ENCODE measurements at places on chromosomes 13 and 19.

DNA sequence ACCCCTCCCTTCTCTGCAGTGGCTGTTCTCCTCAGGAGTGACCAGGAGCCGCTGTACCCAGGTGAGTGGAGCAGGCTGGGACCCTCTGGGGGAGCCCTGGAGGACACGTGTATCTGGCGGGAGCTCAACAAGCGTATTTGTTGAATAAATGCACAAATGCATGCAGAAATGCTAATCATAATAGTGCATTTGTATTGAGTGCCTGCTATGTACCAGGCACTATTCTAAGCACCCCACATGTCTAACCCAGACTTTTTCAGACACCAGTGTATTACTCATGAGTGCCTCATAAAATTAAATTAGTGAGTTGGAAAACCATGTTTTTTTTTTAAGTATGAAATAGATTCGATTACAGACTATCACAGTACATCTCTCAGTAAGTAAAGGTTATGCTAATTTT lies 7.9 kb downstream of the HPN start:
- DNase-seq = no peak

DNA sequence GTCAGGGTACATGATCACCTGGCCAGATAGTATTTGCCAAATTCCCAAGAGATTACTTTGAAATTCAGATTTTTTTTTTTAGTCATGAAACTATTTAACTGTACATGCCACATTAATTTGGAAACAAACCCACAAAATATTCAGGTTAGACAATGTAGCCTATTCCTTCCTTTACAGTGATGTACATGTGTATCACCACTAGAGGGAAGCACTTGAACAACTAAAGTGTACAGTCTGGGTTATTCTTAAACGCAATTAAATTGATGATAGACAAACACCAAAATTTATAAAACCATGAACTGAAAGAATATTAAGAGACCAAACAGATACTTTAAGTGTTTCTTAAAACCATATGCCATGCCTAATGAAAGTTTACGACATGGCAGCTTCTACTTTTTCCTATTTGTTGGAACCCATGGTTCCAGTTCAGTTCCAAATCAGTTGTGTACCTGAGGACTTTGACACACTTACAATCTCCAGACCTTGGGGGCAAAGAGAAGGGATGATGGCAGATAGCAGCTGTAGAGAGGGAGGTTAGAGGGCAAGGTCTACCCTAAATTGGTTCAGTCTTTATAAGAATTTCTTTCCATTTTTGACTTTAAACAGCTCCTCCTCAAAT lies 52.8 kb downstream of the TNFSF13B start:
- DNase-seq = peak; percentile 63

GRCh38 chr13:28505543-28506135 lies 10.7 kb upstream of the FLT1 start:
- no peak for DNase-seq

- no peak for DNase-seq
Measured at GRCh38 chr13:79482281-79482970, 1.5 kb downstream of the NDFIP2 start.

DNA sequence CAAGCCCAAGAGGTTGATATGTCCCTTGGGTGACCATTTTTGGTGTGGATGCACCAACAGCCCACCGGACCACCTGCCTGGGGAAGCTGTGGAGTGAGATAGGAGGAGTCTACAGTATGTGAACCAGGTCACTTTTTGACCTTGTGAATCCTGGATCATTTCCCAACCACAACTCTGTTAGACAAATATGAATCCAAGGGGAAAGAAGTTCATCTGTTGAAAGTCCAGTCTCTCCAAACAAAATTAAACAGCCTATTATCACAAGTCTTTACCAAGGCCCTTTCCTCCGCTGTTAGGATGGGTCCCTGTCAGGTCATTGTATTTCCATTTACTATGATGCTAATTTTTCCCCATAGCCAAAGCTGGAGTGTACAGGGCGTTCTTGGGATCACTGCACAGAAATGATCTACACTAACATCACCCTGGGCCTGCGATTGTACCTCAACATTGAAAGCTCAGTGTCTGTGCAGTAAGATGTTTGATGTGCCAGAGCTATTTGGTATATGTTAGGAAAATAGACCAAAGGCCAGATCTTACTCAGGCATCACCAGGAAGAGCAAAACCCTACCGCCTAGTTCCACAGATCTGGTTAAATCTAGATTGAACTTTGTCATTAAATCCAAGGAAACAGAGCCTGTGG lies 117.1 kb downstream of the STARD13 start:
- no peak for DNase-seq

- no peak for DNase-seq
Measured at GRCh38 chr19:18989316-18989715, 44.0 kb downstream of the SUGP2 start.

DNA sequence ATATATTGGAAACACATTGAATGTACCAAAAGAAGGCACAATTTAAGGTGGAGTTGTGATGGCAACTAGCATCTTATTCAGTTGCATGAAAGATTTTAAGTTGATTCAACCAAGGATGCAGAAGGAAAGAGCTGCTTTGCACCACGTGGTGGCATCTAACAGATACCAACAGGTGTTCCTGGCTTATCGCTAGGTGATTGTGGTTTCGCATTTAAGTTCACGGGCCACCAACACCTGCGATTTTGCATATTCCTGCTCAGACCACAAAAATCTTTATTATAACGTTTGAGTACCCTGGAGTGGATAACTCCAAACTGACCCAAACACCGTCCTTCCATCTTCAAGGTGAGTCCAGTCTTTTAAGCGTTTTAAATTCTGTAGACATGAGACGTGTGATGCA lies 45.3 kb downstream of the RGCC start:
- peak; percentile 40 for DNase-seq

DNA sequence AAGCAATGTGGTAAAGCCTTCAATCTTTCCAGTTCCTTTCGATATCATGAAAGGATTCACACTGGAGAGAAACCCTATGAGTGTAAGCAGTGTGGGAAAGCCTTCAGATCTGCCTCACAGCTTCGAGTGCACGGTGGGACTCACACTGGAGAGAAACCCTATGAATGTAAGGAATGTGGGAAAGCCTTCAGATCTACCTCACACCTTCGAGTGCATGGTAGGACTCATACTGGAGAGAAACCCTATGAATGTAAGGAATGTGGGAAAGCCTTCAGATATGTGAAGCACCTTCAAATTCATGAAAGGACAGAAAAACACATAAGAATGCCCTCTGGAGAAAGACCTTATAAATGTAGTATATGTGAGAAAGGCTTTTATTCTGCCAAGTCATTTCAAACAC lies 15.6 kb upstream of the ZNF763 start:
- no peak for DNase-seq

DNA sequence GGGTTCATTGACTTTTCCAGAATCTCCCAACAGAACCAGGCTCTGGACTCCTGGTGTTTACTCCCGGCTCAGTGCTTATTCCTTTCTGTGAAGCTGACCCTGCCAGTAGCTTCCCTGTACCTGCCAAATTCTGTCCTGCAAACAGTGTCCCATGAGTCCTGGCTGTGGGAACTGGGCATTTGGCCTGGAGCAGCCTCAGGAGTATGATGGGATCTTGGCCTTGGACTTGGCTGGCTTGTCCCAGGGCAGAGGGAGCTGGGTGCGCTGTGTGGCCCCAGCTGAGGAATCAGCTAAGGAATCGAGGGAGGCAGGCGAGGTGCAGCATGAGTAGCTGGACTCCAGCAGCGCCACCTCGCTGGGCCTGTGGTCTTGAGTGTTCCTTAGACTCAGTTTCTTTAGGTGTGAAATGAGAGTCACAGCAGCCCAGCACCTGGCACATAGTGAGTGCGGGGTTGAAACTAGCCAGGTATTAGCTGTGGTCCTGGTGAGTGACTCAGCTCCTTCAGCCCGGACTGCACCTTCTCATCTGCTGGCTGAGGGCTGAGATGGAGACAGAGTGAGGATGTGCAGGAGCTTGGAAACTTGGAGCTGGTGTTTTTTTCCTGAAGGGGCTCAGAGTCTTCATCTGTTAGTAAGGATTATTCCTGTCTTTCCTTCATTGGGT lies 10.4 kb downstream of the CLASRP start:
- DNase-seq = no peak

DNA sequence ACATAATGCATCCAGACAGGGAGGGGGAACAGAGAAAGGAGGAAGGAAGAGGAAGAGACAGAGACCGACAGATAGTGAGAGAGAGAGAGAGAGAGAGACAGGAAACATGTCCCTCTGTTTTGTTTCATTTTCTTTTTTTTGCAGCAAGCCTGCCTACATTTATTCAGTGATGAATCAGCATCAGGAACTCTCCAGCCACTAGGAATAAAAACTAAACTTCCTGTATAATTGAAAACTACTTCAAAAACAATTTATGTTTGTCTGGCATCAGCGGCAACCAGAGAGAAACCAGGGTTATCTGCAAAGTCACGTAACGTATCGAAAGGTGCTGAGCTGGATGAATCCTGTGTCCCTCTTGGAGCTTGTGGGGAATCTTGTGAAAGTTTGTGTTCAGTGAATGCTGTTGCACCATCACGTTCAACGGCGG lies 148.6 kb upstream of the SOX21 start:
- no peak for DNase-seq

GRCh38 chr19:17304386-17305215 lies 1.1 kb upstream of the MRPL34 start:
- no peak for DNase-seq

- DNase-seq = no peak
Measured at GRCh38 chr19:8338835-8339234, 4.2 kb downstream of the KANK3 start.

- DNase-seq = peak; percentile 49
Measured at GRCh38 chr19:29704562-29705558, 10.2 kb downstream of the C19orf12 start.

DNA sequence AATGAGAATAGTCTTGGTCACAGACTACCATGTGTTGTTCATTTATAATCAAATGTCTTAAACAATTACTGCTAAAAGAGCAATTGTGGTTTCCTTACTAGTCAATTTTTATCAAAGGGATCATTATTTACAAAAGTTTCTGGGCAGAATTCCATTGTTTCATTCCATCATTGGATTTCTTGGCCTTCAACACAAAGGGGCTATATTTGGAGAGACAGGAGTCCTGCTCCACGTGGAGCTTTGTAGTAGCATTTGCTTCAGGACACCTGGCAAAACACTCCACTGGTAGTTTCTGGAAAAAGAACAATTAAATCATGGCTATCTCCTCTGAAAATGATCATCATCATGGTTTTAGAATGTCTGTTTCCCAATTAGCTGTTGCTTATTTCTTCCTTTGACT lies 22.3 kb upstream of the STARD13 start:
- DNase-seq = no peak

- DNase-seq = no peak
Measured at GRCh38 chr19:45825917-45826893, 11.1 kb upstream of the RSPH6A start.

- DNase-seq = no peak
Measured at GRCh38 chr13:98687319-98687718, 65.2 kb downstream of the SLC15A1 start.

- no peak for DNase-seq
Measured at GRCh38 chr13:60790620-60791019, 393.6 kb downstream of the TDRD3 start.

DNA sequence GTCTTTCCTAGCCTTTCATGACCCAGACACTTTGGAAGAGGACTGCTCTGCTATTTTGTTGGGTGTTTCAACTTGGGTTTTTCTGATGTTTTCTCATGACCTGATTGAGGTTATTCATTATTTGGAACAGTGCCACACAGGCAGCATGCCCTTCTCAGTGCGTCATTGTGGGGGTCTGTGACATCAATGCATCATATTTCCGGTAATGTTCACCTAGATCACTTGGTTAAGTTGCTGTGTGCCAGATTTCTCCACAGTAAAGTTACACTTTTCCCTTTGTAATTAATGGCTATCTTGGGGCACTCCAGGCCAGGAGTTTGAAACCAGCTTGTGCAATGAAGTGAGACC lies 124.4 kb downstream of the SIPA1L3 start:
- DNase-seq = no peak

DNA sequence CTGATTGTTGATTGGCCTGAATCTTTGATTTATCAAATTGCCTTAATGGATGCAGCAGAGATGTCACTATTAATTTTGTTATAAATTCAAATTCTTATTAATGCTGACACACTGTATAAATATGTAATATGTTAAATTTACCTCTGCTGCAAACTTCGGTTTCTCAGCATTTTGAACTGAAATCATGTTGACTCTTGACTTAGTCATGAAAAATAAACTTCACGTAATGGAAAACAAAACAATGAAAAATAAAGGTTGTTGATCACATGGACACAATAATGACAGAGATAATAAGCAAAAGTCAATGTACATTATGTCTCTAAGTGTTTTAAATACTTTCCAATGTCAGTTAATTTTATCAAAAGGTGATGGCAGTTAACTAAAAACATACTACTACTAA lies 827.6 kb downstream of the PCDH9 start:
- no peak for DNase-seq

DNA sequence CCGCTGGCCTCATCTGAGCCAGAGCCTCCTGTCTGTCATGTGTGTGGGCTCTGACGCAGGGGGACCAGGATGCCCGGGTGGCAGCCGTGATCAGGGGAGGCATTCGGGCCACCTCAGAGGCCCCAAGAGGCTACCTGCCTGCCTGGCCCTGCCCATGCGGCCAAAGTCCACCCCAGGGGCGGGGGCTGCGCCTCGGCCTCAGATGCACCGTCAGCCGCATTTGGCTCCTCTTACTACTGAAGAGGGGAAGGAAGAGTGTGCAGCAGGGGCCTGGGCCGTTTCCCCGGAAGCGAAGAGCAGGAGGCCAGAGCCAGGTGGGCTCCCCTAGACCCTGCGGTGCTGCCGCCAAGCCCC lies 34.0 kb downstream of the C13orf46 start:
- DNase-seq = no peak
